ENCODE measurements at places on chromosomes 7 and 10. TPM values are rescaled to one million over a fixed set of nuclear protein-coding genes. Genes with fewer than 3 reads are reported as not detected.

GRCh38 chr7:114944745-114945625 lies 23.1 kb downstream of the MDFIC start:
- H3K36me3 ChIP-seq: 0 out of 2 replicates have a peak, but pooled peaks cover 4% of the 10 kb centered on the region
- peak; percentile 96 for DNase-seq
- peak overlapping the region; percentile 69 for H3K4me3 ChIP-seq
- no peaks in the 10 kb centered on the region for H3K27me3 ChIP-seq
- peak overlapping the region; percentile 90 for H3K27ac ChIP-seq
- peaks cover 23% of the 10 kb centered on the region for H3K4me1 ChIP-seq

GRCh38 chr7:77326131-77326530 lies 90.0 kb downstream of the GSAP start:
- peak; percentile 49 for DNase-seq
- no peak overlapping the region for H3K27ac ChIP-seq
- no peak overlapping the region for H3K4me3 ChIP-seq
- H3K4me1 ChIP-seq: peaks cover 45% of the 10 kb centered on the region
- no peaks in the 10 kb centered on the region for H3K27me3 ChIP-seq

DNA sequence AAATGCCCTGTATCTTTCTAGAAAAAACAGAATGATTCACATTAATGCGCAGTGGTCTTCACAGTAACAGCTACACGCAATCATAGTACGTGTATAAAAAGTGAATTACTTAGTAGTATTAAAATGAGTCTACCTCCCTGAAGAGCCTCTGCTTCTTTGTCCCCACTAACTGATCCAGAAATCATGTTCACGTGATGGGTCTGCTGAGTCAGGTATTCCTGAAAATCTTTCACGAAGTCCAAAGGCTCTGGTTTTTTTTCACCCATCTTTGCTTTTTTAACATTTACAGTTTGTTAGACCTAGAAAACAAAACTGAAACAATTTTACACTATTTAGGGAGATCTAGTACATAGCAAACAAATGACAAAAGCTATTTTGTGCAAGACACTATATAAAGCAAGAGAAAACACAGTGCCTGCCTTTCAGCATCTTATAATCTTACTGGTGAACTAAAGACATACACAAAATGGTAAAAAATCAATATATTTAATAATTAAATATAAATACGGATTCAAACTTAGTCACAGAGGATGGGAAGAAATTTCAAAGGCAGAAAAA lies 10.2 kb downstream of the IKZF5 start:
- no peaks in the 10 kb centered on the region for H3K27me3 ChIP-seq
- no peaks in the 10 kb centered on the region for H3K4me1 ChIP-seq
- no peak for DNase-seq
- H3K27ac ChIP-seq: no peak overlapping the region
- H3K36me3 ChIP-seq: peaks cover 8% of the 10 kb centered on the region

DNA sequence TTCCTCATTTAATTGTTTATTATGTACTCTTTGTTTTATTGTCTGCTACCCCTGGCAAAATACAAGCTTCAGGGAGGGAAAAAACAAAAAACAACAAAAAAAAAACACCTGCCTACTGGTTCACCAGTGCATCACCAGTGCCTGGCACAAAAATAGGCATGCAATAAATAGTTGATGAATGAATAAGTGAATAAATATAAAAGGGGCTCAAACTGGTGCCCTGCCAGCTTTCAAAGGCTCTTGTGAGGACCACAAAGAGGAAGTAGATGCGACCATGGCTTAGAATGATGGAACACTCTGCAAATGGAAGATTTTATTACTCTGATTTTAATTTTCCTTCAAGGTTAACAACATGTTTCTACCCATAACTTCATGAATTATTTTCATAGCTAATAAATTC lies 213.0 kb upstream of the INHBA start:
- H3K36me3 ChIP-seq: no peaks in the 10 kb centered on the region
- no peaks in the 10 kb centered on the region for H3K27me3 ChIP-seq
- H3K4me3 ChIP-seq: peak overlapping the region; percentile 10
- peak overlapping the region; percentile 91 for H3K27ac ChIP-seq

DNA sequence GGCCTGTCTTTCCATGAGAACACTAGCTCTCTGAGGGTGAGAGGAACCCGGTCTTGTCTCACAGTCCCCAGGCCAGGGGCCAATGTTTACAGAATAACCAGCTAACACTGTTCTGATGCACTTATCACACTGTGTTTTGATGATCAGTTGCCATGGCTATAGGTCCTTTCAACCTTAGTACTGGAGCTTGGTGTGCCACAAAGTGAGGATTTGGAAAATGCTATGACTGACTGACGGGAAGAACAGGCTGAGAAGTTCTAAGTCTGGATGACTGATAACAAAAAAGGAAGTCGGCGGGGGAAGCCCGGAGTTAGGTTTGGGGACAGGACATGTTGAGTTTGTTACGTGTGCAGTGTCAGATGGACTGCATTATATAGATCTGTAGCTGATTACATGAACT lies 141.8 kb downstream of the CTTNBP2 start:
- H3K27me3 ChIP-seq: peaks cover 24% of the 10 kb centered on the region
- no peaks in the 10 kb centered on the region for H3K4me1 ChIP-seq
- no peak overlapping the region for H3K4me3 ChIP-seq
- DNase-seq: no peak
- no peaks in the 10 kb centered on the region for H3K36me3 ChIP-seq

DNA sequence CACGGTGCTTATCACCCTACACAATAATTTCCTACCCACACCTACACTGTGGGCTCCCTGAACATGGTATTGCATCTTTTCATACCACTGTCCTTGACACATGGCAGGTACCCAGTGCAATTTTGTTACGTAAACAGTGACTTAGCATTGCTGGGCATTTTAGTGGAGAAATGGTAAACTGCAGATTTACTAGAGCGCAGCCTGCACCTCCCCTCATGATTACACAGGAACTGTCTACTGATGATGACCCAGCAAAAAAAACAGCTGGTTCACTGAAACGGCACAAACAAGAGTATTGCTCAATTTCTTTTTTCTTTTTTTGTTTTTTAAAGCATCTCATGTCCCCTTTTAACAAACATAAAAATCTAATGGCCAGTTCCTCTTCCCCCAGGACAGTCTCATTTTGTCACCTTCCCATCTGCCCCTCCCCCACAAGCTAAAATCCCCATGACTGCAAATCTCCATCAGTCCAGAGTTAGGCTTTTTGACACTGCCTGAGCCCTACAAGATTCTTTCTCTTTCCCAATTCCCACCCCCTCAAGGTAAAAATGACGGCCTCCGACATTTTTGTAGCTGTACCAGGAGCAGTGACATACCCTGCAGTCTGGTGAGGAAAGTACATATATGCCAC lies 2.8 kb downstream of the ZNF746 start:
- H3K27me3 ChIP-seq: no peaks in the 10 kb centered on the region
- H3K4me1 ChIP-seq: peaks cover 16% of the 10 kb centered on the region
- peaks cover 22% of the 10 kb centered on the region for H3K36me3 ChIP-seq
- DNase-seq: peak; percentile 40
- H3K27ac ChIP-seq: peak overlapping the region; percentile 69
- 0 out of 2 replicates have a peak overlapping the region, but pooled peaks have one; percentile 16 for H3K4me3 ChIP-seq

DNA sequence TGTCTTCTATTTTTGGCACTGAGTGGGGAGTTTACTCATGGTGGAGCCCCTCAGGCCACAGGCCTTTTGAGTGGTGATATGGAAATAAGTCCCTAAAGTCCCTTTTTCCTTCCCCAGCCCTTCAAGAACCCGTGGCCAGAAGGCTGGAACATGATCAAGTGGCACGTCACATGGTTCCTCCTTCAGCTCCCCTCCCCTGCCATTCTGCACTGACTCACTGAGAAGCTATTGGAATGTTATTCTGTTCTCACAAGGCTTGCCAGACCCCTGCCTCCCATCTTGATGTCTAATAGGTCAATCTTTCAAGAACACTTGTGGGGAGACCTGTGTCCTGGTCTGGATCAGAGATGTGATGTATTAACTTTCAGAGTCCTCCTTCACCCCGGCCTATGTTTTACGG lies 279.8 kb downstream of the SEC23IP start:
- no peak overlapping the region for H3K4me3 ChIP-seq
- DNase-seq: peak; percentile 1
- H3K27me3 ChIP-seq: no peaks in the 10 kb centered on the region
- H3K27ac ChIP-seq: no peak overlapping the region
- no peaks in the 10 kb centered on the region for H3K4me1 ChIP-seq

DNA sequence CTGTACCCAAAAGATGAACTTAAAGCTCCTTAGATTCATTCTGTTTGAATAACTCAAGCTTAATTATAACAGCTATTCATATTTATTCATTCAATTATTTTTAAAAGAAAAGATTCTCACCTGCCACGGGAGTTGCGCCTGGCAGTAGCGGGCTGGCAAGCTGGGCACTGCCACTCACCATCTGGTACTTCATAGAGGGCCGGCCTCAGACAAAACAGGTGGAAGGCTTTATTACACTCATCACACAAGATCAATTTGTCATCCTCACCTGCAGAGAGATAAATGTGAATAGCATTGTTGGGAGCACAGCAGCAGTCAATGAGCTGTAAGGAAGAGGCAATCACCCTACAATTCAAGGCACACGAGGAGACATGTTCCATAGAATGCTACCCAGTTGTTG lies 15.8 kb downstream of the FZD9 start:
- DNase-seq: no peak
- no peak overlapping the region for H3K27ac ChIP-seq
- H3K36me3 ChIP-seq: peaks cover 66% of the 10 kb centered on the region

DNA sequence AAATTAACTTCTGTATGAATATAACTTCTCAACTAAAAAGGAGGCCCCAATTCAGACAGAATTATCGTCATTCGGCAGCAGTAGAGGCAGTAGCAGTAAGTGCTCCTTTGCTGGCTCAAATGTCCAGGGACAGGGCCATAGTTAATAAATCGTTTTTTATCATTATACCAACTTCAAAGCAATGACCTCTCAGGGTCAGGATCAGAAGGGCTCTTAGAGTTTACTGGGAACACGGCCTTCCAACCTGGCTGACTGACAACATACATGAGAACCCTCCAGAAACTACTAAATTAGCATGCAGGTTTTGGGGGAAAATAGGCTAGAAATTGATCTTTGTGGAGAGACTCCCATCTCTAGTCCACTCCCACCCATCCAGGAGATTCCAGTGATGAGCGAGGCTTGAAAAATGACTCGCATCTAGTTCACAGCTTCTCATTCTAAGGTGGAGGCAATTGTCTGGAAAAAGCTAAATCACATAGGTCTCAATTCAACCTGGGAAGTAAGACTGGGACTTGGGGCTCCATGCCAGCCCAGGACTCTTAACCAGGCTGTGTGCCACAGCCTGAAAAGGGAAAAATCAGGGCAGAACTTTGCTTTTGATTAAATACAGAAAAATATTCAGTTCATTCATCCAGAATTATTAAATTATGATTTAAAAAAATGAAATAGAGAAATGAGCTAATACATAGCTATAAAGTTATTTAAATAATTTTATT lies 84.6 kb downstream of the ABLIM1 start:
- DNase-seq: no peak
- H3K27me3 ChIP-seq: peaks cover 7% of the 10 kb centered on the region
- H3K4me3 ChIP-seq: no peak overlapping the region
- no peak overlapping the region for H3K27ac ChIP-seq
- H3K4me1 ChIP-seq: peaks cover 9% of the 10 kb centered on the region
- H3K36me3 ChIP-seq: no peaks in the 10 kb centered on the region

GRCh38 chr7:120412139-120413050 lies 139.4 kb downstream of the KCND2 start:
- no peak overlapping the region for H3K27ac ChIP-seq
- H3K4me3 ChIP-seq: no peak overlapping the region

DNA sequence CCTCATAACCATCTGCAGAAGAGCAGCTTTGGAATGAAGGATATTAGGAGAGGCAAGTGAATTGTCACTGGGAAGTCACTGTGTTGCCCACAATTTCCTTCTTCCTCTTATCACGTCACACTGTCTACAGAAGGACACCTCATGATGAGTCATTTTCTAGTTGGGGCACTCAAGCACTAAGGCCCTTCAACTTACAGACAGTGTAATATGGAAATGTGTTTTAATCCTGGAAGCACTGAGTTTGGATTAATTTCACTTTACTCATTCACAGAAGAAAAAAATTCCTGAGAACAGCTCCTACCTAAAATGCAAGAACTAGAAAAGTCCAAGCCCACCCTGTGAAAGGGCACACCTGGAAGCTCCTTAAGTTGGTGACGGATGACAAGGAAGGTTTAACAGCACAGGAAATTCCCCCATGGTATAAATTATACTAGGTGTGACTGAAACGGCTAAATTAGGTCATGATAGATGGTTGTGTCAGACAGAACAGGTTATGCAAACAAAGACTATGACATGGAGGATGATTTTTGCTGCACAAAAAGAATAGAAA lies 56.6 kb downstream of the PARD3 start:
- no peaks in the 10 kb centered on the region for H3K36me3 ChIP-seq
- no peaks in the 10 kb centered on the region for H3K27me3 ChIP-seq
- no peak overlapping the region for H3K4me3 ChIP-seq
- peak; percentile 94 for DNase-seq
- H3K4me1 ChIP-seq: peaks cover 38% of the 10 kb centered on the region
- peak overlapping the region; percentile 58 for H3K27ac ChIP-seq

GRCh38 chr10:48271047-48271730 lies 3.3 kb downstream of the FRMPD2 start:
- no peak overlapping the region for H3K4me3 ChIP-seq
- peaks cover 44% of the 10 kb centered on the region for H3K27me3 ChIP-seq
- no peaks in the 10 kb centered on the region for H3K4me1 ChIP-seq
- H3K27ac ChIP-seq: no peak overlapping the region
- DNase-seq: no peak

- peaks cover 19% of the 10 kb centered on the region for H3K4me1 ChIP-seq
- H3K4me3 ChIP-seq: no peak overlapping the region
Observed at GRCh38 chr7:107180378-107180777, 11.6 kb downstream of the HBP1 start.

DNA sequence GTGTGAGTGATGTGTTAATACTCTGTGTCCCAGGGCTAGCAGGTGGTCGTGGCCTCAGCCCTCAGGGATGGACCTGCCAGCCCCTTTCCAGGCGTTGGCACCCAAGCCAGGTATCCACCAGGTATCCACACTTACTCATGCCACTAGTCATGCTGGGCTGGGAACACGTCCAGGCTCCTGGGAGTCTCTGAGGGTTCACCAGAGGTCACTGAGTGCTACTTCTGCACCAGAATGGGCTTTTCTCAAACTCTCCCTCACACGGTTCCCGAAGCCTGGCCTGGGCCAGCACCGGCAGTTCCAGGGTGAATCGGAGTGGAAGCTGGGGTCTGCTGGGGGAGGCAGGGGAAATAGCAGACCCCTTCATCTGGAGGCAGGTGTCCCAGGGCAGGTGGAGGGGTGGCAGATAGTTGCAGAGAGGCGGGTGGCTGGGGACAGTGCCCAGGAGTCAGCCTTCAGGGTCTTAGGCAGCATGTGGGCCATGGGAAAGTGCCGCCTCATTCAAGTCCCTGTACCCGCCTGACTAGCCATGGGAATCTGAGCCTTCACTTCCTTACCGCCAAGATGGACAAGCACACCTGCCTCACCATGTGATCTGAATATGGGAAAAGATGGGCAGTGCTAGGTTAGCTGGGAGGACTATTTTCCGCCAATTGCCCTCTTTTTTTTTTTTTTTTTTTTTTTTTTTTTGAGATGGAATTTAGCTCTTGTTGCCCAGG lies 95.5 kb upstream of the GTF2I start:
- H3K27me3 ChIP-seq: no peaks in the 10 kb centered on the region
- H3K4me1 ChIP-seq: no peaks in the 10 kb centered on the region
- no peaks in the 10 kb centered on the region for H3K36me3 ChIP-seq
- DNase-seq: no peak
- H3K27ac ChIP-seq: no peak overlapping the region
- H3K4me3 ChIP-seq: no peak overlapping the region

FGL2 gene
- 3.8 TPM for total RNA-seq

ENO4 gene
- 0.51 TPM for total RNA-seq

NEURL1 gene
- 0.63 TPM for total RNA-seq

RASSF4 gene
- total RNA-seq: 1.0 TPM

SEMA4G gene
- not detected for total RNA-seq

C10orf71 gene
- total RNA-seq: not detected

SP8 gene
- total RNA-seq: not detected

COL28A1 gene
- not detected for total RNA-seq

WDR86 gene
- 0.25 TPM for total RNA-seq

PRSS37 gene
- total RNA-seq: not detected

Data from GM23248 (cell line).